ENCODE measurements at places on chromosomes 3 and 15. TPM values are rescaled to one million over a fixed set of nuclear protein-coding genes. Genes with fewer than 3 reads are reported as not detected.

The SEMA3F gene
- 37.2 TPM for total RNA-seq

The RPLP1 gene
- 1,303 TPM for total RNA-seq

The CPNE4 gene
- total RNA-seq = 24.2 TPM

GRCh38 chr3:13556917-13557316 is 8.0 kb downstream of the FBLN2 start:
- DNase-seq = no peak

DNA sequence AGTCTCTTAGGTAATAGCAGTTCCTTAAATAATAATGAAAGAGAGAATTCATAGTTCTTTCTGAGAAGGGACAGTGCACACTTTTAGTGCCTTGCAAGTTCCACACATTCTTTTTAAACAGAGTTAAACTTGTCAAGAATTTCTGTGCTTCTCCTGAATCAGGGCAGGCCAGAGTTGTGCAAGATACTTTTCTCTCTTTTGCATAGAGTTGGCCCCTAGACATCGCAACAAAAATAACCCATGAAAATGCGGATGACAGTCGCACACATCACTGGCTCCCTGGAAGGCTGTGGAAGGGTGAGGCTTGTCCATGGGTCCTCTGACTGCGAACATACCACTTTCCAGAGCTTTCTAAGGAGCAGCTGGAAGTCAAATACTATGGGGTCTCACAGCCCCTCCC is 40.1 kb downstream of the FBLN2 start:
- DNase-seq = no peak

Measured in heart right ventricle (tissue), 16 donors.